ENCODE measurements at places on chromosomes 3 and 15.

GRCh38 chr15:75064846-75065245 is 41.5 kb downstream of the PPCDC start:
- DNase-seq: no peak

DNA sequence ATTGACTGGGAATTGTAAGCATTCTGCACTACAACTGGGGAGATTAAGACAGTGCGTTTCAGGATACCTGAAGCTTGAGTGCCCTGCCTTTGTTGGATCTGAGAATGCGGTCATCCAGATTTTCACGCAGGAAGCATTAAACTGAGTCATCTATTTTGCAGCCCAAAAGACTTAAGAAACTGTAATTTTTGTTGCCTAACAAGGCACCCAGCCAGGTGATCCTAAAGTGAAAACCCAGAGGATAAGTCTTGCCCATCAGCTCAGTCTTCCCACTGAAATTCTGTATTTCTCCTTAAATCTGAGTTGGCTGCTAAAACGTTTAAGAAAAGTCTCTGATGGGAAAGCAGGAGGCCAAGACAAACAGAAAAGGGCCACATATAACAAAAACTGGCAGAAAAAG is 242.5 kb upstream of the TMCO5A start:
- DNase-seq: no peak

GRCh38 chr3:161035711-161036110 is 69.4 kb downstream of the B3GALNT1 start:
- DNase-seq: no peak

DNA sequence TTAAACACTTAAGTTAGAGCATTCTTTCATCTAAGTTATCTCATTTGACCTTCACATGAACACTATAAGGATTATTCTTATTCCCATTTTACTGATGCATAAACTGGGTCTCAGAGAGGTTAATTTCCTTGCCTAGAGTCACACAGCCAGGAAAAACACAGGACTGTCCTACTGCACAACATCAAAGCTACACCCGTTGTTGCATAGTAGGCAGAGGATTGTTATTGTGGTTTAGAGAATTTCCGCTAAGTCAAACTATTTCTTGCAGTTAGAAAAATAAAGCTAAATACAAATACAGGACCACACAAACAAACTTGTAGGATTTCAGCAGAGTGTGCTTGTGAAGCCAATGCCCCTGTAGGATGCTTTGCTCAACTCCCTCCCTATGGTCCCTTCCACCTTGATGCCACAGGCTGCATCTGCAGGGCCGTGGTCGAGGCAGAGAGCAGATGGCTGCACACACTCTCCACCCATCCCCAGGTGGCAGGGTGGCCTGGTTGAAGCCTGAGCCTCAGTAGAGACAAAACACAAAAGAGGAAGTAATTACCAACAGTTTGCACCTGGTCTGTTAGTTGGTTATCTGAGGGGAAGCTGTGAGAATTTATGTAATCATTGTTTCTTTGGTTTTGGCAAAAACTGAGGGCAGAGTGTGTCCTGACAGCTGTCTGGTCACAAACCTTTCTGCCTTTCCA is 41.1 kb upstream of the SKOR1 start:
- DNase-seq: no peak

DNA sequence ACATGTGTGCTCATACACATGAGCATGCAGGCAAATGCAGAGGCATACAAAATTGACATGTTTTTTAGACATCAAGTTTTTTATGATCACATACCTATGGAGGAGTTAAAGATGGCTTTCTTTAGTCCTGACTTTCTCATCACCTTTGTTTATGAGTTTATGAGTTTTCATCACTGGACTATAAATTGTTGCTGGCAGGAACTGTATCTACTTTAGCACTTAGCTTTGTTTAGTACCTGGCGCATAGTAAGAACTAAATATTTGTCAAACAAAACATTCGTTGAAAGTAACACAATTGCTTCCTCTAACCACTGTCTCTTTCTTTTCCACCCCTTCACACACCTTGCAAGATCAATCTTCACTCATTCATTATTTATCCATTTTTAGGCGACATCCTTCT is 182.6 kb downstream of the SUCNR1 start:
- no peak for DNase-seq

DNA sequence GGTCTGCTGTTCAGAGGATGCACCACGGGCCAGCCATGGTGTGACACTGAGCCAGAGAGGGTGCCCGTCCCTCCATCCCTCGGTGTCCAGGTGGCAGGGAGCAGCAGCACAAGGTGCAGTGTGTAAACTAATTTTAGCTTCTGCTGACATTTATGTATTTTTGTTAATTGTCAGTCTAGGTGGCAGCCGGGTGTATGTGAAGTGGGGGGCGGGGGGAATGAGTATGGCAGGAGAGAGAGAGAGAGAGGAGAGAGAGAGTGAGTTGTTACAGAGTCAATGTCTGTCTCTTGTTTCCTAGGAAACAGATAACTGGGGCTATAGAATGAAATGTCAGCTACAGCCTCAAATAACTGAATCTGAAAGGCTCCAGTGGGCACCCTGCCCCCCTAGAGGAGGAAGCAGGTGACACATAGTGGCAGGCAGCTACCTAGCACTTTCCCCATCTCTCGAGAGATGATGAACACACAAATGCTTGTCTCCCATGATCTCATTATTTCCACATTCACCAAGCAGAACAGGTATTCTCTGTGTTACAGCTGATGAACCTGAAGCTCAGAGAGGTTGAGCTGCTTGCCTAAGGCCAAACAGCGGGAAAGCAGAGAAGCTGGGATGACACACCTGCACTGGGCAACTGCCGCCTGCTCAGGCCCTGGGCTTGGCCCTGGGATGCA is 24.7 kb downstream of the RASGRF1 start:
- no peak for DNase-seq

DNA sequence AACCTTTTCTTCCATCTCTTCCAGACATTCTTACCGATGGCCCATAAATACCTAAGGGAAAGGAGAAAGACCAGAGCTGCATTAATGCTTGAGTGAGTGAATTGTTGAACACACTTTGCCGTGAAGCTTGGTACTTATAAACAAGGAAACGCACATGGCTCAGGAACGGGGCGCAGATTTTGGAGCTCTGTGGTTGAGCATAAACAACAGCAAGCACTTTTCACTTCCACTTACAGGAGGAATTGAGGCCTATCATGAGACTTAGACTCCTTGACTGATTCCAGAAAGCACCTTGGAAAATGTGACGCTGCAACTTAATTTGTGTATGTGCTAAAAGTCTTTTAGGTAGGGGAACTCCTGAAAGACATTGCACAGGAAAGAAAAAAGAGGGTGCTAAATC is 197.5 kb upstream of the FEZF2 start:
- no peak for DNase-seq

DNA sequence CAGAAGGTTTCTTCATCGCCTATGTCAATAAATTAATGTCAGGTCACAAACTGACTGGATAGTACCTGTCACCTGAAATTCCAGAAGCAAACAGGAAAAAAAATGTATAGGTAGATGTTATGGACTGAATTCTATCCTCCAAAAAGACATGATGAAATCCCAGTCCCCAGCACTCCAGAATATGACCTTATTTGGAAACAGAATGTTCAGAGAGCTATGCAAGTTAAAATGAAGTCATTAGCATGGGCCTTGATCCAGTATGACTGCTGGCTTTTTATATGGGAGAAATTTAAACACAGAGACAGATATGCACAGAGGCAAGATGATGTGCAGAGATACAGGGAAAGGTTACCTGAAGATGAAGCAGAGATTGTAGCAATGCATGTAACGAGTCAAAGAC is 953.4 kb downstream of the ZPLD1 start:
- DNase-seq: no peak

DNA sequence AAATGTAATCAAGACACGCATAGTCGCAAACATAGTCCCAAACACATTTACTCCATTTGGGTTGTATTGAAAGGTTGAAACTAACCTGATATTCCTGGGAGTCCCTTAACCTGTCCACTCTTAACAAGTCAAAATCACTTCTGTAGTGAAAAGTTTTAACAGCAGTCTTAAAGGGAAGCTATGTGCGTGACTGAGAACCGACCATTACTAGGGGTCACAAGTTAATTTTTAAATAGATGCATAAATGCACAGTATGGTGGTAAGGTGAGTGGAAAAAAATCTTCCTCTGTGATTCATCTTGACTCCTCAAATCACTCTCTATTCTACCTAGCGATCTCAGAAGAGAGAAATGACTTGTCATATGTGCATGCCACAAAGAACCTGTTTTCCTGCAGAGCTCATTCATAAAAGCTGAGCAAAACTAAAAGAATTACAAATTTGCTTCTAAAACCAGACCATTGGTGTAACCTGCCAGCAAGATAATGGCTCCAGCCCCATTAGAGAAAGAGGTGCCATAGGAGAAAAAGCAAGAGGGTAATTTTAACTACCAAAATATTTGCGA is 4.8 kb downstream of the GPR15 start:
- no peak for DNase-seq

DNA sequence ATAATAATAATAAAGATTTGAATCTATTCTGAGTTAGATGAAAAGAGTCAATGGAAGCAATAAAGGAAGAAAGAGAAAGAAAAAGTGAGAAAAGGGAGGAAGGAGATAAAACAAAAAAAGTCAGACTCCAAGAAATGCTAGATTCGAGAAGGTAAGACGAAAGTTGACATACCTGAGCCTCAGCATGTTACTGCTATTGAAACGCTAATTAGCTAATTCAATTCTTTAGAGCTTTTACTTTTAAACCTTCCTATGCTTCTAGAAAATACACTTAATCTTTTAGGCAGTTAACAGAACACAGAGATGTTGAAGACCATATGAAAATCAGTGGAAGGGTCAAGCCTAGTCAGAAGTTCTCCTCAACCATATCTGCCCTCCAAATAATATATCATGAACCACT is 337.2 kb upstream of the ROBO2 start:
- DNase-seq: no peak

DNA sequence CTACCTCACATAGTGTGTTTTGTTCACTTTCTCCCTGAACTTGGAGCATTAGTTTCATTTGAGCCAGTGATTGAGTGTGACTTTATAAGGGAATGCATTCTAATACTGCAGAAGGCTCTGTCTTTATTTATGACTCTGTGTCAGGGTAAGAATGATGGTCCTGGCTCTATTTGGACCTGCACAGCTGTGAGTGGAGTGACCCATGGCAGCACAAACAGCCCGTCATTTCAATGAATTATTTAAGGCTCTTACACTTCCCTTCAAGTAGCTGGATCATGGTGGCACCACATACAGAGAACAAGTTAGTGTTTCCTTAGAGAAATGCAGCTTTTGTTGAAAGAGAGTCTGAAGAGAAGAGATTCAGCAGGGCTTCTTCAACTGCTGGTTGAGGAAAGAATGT is 16.4 kb downstream of the TMEM108 start:
- DNase-seq: no peak

GRCh38 chr3:152452318-152452717 is 183.6 kb downstream of the MBNL1 start:
- no peak for DNase-seq

DNA sequence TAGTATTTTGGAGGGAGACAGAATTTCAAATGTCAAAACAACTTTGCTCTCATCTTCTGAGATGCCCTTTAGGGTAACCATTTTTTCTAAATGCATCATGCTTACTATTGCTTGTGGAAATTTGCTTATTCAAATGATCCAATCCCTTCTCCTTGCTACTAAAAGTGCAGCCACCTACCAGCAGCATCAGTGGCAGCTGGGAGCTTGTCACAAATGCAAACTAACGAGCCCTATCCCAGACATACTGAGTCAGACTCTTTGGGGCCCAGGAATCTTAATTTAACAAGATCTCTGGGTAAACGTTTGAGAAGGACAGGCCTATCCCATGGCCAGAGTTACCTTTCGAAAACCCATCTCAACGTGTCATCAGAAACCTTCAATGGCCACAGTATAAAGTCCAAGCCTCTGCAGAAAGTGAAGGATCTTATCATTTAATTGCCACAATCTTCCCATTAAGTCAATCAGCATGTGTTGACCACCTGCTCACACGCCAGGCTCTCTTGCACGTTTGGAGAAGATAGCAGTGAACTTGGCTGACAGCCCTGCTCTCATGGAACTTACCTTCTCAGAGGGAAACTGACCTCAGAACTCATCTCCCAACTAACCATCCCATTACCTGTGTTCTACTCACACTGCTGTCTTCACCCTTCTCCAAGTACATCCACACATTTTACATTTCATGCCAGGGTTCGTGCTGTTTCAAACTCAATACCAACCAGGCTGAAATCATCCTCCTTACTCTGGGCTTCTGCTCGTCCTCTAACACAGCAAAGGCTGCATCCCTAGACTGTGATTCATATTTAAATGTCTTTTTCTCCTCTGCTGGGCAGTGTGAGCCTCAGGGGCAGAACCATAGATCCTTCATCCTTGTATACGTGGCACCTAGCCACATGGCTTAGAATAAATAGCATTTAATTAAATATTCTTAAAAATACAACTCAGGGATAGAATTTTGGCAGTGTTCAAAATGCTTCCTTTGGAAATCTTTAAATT is 24.8 kb upstream of the VGLL4 start:
- no peak for DNase-seq

- no peak for DNase-seq
Measured at GRCh38 chr3:138404121-138404520, 30.3 kb upstream of the ESYT3 start.

DNA sequence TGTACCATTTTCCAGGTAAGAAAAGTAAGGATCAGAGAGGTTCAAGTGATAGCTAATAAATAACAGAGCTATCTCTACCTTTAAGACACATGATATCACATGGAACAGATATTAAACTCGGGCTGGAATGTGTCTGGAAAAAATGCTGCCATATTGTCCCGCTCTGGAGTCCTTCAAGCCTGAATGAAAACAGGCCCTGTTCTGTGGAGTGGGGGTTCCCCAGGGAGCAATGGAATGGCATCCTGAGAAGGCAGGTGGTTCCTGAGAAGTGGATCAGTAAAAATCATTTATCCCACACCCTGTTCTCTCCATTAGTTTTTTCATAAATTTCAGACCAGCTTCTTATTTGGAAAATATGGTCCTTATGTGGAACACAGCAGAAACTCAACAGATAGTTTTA is 57.3 kb upstream of the PRTG start:
- no peak for DNase-seq

- no peak for DNase-seq
Measured at GRCh38 chr3:193212844-193213243, 28.2 kb upstream of the PLAAT1 start.

DNA sequence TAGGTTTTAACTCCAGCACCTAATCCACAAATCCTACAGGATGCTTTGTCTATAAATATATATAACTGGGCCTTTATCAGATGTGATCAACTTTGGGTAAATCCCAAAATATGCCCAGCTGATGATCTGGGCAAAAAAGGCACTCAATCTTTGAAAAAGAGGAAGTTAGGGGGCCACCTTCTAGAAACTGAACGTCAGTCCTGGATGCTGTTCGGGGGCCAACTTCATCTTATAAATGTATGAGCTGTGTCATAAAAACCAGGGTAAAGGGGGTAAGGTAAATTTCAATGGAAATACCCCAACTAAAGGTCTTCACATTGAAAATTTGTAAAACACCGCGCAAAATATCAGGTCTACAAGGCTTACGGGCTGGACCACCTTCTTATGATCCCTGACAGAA is 264.4 kb upstream of the UBE2E2 start:
- DNase-seq: no peak

GRCh38 chr15:83585601-83586335 is 68.2 kb upstream of the ADAMTSL3 start:
- no peak for DNase-seq

All from activated T-cell treated with anti-CD3 and anti-CD28 coated beads for 1 hour (primary cell).